CD4-positive, alpha-beta T cell treated with Interleukin-4 for 4 hours (primary cell): ENCODE measurements at places on chromosomes 7 and 10.

DNA sequence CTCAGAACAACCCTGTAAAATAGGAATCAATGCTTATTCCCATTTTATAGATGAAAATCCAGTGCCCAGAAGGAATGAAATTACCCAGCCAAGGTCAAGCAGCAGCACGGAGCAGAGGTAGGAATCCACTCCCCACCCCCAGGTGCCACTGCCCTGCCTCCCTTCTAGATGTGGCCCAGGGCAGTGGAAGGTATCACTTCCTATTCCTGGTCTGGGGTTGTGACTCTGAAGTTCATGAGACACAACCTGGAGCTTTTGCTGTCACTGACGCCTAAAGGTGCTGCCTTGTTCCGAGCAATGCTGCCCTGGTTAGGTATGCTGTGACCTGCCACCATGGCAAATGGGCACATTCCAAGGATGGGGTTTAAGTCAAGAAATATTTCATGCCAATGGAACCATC is 53.6 kb downstream of the PIK3AP1 start:
- no peak for DNase-seq

- DNase-seq, result no peak
These were observed 80.7 kb downstream of the MMRN2 start for GRCh38 chr10:86876748-86877147.

- no peak for DNase-seq
These were observed 29.5 kb upstream of the CCNY start for GRCh38 chr10:35306852-35307251.

DNA sequence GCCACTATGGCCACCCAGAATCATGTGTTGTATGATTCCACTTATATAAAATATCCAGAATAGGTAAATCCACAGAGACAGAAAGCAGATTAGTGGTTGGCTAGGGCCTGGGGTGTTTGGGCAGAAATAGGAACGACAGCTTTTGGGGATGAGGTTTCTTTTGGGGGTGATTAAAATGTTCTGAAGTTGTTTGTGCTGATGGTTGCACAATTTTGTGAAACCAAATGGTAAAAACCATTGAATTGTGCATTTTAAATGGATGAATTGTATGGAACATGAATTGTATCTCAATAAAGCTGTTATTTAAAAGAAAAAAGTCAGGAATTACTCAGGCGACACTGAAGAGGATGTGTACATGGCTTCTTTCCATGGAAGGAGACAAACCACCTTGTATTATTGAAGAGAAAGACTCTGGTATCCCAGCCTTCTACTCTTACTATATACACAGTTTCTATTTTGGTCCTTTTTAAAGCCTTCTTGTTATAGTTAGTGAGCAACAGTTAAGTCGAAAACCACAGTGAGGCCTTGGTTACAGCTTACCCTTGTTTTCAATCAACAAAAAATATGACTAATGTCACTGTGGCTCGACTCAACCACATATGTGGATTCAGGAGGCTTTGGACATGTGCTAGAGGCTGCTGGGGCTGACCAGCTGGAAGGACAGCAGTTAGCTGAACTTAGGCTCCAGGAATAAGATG is 57.1 kb upstream of the KMT2E start:
- peak; percentile 83 for DNase-seq

- no peak for DNase-seq
These were observed 239.2 kb downstream of the COBL start for GRCh38 chr7:51077316-51077986.
